Brain pericyte (primary cell): ENCODE measurements at places on chromosomes 1 and 21.

DNA sequence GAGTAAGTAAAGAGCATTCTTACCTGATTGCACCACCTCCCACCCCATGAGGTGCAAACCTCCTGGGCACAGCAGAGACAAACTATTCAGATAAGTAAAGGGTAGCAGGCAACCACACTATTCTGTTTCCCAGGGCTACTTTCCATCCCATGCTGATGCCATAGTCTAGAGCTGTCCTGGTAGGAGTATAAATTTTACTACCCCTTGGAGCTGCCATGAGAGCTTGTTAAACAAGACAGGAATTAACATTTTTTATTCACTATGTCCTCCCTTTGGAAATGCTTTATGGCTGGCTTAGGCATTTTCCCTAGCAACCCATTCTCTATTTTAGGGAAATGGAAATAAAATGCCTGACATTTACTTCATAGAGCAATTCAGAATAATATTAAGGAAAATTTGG is 324.6 kb upstream of the USP25 start:
- DNase-seq = no peak

GRCh38 chr1:59126366-59126765 is 170.5 kb upstream of the FGGY start:
- no peak for DNase-seq

DNA sequence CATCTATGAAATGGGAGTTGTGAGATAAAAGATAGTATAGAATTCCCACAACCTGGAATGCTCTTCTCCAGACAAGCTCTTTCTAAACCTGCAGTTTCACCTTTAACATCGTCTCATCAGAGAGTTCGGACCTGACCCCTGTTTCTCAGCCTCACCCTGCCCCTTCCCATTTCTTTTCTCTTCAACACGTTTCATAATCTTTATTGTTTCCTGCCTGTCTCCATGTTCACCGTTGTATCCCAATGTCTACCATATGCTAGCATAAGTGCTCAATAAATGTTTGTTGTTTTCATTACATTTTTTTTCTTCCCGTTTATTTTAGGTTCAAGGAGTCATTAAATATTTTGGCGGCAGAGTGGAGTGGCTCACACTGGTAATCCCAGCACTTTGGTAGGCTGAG is 32.4 kb downstream of the SESN2 start:
- no peak for DNase-seq

DNA sequence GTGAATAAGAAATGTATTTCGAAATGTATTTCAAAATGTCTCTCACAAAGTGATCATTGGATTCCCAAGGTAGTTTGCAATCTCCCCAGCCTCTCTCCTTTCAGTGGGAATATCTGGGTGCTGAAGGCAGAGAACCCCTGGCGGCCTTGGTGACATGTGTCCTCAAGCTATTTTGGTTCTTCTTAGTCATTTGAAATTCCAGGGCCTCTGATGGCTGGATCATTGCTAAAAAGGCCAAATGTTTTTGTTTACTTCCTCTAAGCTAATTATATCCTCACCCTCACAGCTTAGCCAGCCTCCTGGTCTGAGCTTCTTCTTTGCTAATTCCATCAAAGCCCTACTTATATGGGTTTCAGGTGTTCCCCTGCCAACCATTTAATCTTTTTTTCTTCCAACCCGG is 71.2 kb downstream of the LRRC40 start:
- DNase-seq = no peak

DNA sequence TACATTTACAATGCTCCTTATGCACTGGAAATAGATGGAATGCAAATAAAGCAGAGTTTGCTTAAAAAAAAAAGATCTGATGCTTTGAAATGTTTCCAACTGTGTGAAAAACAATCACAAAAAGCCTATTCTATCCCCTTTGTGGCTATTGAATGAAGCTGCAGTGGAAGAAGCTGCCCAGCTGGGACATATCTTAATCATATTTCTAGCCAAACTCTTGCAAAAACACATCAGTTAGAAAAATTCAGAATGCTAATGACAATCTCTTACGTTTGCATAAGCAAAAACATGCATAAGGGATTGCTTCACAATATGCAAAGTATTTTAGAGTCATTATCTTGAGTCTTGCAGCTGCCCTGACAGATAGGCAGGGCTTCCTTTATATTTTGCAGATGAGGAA is 526.4 kb upstream of the USP24 start:
- DNase-seq = no peak

DNA sequence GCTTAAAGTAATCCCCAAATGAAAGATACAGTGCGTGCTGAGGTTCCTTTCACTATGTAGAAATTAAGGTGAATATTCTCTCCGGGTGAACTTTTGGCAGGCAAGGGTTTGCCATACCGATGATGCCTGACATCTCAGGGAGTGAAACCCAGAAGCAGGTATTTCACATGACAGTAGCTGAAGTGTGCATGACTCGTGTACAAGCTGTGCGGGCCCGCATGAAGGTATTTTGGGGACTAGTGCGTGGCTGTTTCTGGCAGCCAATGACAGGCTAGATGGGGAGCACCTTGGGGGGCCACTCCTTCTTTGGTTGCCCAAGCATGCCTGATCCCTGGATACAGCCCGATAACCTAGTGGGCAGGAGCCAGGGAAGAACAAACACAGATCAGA is 569.0 kb downstream of the SMYD3 start:
- DNase-seq = no peak

- no peak for DNase-seq
Measured at GRCh38 chr1:8835941-8836643, 18.7 kb upstream of the RERE start.

GRCh38 chr1:93042187-93043056 is 36.7 kb upstream of the MTF2 start:
- DNase-seq = no peak

DNA sequence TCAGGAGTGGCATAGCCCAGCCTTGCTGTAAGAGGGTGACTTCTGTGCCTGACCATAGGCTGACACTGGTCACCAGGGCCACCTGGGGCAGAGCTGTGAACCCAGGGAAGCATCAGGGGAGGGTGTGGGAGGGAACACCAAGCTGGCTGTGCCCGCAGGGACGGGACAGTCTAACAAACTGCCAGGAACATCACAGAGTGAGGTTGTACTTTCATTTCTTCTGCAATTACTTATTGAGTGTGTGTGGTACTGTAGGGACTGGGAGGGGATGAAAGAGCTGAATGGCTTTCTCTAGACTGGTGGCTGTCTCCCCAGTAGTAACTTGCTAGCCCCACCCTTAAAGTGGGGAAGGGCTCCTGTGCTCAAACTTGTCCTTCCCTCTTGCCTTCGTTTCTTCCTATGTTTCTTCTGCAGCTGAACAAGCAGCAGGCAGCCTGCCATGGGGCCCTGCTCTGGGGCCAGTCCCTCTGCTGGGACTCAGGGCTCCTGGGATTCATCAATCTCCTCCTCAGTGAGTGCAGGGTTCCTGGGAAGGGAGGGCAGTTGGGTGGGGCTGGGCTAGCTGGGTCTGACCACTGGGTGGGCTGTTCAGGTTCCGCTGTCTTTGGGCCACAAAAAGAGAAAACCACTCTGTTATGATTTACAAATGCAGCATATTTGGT is 39.7 kb upstream of the ETV3 start:
- DNase-seq = no peak

- DNase-seq = no peak
Measured at GRCh38 chr1:24972221-24972914, 42.3 kb upstream of the RUNX3 start.

DNA sequence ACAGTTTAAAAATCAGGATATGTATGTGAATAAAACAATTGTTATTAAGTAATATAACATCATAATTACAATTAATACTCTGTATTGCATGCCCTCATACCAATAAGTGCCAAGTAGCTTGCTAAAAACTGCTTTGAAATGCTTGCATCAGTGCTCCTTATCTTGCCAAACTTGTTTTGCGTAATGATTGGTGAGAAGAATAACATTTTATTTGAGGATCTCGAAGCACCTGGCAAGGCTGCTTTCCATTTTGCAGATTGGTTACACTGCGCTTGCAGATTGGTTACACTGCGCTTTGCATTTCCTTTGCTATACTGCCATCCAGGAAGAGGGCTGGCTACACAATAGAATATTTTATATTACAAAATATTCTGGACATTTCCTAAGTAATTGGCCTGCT is 1.7 kb upstream of the PBX1 start:
- no peak for DNase-seq

GRCh38 chr1:15296585-15297321 is 49.7 kb downstream of the FHAD1 start:
- DNase-seq = no peak

- DNase-seq = no peak
Measured at GRCh38 chr1:116314305-116314919, 58.6 kb upstream of the ATP1A1 start.

DNA sequence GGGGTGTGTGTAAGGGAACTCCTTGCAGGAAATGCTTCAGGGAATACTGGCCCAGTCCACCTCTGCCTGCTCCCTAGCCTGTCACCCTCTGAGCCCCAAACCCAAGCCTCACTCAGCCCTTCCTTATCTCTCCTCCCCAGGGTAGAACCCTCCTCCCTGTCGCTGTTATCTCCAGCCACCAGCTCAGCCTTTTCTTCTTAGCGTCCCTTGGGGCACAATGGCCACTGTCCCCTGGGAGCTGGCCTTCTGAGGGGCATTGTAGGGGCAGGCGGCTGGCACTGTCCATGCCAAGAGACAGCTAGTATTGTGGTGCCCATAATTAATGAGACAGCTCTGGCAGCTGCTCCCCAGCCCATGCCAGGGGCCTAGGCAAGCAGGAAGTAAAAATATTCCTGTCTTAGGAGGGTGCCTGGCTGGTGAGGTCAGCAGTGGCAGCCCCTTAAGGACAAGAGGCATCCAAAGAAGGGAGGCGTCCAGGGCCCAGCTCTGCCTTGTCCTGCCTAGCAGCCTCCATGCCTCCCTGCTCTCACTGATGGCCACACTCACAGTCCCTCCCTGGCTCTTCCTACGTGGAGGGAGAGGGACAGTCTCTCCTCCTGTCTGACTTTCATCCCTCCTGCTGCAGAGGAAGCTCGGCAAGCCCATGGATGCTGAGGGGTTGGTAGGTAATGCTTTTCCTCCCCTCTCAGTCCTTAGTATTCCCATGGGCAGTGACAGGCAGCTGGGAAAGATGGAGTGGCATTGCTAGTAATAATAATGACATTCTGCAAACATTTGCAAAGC is 37.5 kb downstream of the KCNQ4 start:
- DNase-seq = no peak

- DNase-seq = no peak
Measured at GRCh38 chr1:188611432-188611831, 1782.7 kb downstream of the PLA2G4A start.

- DNase-seq = no peak
Measured at GRCh38 chr1:228151180-228151925, 1.6 kb downstream of the GJC2 start.

GRCh38 chr1:98068016-98068415 is 147.2 kb upstream of the DPYD start:
- DNase-seq = no peak

GRCh38 chr1:238005116-238005515 is 114.4 kb upstream of the ZP4 start:
- no peak for DNase-seq

DNA sequence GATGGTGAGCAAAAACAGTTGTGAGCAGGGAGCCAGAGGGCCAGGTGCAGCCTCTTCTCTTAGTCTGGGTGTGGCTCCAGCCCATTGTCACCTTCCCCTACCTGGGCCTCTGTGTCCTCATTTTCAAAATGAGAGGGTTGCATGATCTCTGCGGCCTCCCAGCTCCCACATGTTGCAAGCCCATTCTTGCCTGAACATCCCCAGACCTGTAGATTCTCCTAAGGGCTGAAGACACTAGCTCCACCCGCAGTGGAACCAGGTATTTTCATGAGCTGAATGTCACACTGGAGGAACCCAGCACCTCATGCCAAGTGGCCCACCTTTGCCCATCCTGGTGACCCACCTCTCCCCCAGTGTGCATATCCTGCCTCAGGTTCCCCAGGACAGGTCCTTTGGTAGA is 12.3 kb downstream of the IKBKE start:
- no peak for DNase-seq

DNA sequence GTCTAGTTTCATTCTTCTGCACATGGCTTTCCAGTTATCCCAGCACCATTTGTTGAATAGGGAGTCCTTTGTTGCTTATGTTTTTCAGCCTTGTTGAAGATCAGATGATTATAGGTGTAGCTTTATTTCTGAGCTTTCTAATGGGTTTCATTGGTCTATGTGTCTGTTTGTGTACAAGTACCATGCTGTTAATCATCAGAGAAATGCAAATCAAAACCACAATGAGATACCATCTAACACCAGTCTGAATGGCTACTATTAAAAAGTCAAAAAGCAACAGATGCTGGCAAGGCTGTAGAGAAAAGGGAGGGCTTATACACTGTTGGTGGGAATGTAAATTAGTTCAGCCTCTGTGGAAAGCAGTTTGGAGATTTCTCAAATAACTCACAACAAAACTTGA is 321.5 kb upstream of the PTBP2 start:
- no peak for DNase-seq

DNA sequence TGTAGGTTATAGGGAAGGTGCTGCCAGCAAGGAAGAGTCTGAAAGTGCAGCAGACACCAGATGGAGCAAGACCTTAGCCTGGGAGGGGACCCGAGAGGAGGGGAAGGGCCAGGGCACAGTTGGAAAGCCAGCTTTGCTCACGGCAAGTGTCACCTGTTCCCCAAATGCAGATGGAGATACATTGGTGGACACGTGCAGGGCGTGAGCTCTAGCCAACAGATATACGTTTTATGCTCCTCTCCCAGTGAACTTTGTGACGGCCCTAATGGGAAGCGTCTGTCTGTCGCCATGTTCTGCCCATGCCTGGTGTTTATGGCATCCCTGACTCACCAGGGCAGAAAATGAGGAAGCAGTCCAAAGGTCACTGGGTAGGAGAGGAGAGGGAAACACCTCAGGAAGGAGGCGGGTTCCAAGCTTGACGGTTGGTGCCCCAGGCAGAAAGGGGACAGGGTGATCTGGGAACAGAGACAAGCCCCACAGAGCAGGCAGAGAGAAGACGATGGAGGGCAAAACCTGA is 7.6 kb downstream of the GPA33 start:
- no peak for DNase-seq

DNA sequence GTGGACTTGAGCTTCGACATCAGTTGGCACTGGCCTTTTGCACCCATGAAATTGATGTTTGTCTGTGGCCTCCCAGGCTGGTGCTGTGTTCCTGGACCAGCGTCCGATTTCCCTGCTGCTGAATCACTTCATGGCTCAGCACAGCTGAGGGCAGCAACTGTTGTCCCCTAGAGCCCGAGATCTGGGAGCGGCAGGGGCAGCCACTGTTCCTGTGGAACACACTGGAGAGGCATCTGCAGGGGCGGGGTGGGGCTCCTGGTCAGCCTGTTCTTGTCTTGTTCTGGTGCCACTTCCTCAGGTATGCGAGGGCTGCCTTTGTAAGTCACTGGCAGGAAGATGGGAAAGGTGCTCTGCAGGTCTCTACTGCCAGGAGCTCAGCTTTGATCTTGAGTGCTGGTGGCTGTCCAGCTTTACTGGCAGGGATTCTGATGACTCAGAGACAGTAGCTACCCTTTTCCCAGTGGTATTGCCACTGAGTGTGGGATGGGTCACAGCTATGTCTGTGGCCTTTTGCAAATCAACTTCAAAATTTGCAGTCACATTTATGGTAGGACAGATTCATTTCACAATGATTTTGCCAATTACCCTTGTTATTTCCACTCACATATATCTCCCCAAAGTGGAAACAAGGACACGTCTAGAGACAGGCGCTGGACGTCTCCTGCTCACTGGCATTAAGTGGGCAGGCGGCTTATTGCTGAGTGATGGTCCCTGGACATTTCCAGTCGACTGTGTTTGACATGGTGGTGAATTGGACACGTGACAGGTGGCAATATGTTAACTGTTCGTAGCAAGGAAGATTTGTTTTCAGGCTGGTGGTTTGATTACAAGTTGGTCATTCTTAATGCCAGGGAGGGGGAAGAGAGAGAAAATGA is 15.3 kb downstream of the AGPAT3 start:
- no peak for DNase-seq
